C1 segment of cervical spinal cord (tissue), 14 donors: ENCODE measurements at places on chromosomes 7 and 10.

GRCh38 chr7:155257482-155258225, 40.0 kb upstream of the INSIG1 start:
- DNase-seq, result no peak

- no peak for DNase-seq
Observed at GRCh38 chr10:30840395-30841050, 191.1 kb downstream of the ZNF438 start.

DNA sequence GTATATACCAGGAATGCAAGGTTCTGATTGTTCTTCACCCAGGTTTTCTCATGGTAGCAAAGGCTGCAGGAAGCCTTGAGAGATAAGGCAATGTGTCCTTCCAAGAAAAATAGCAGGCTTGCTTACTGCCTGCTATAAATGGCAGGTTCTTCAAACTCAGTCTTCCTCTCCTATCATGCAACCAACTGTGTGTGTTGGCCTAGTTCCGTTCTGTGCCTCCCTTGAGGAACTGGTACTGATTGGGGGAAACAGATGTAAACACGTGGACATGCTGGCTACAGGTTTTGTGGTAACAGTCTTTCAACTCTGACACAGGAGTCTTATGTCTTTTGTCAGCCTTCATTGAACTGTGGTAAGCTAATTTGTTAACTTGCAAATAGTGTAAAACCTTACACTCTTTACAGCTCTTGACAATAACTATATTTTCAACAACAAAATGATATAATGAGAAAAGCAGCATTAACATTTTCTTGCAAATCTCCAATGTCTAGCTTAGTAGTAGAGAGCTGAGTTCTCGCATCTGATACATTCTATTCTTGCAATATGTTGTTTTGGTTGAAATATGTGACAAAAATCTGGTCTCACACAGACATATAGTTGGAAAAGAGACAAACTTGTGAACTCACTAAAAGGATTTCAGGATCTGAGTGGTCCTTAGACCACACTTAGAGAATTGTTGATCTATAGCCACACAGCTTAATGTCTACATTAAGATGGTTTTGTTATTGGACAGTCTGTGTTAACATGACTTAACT, 54.7 kb upstream of the LSM8 start:
- DNase-seq, result no peak

GRCh38 chr7:4638781-4639575, 43.1 kb upstream of the FOXK1 start:
- no peak for DNase-seq

GRCh38 chr10:24882047-24882698, 70.2 kb downstream of the PRTFDC1 start:
- DNase-seq, result no peak
